Retinal pigment epithelial cell (primary cell): ENCODE measurements at places on chromosomes 4 and X.

DNA sequence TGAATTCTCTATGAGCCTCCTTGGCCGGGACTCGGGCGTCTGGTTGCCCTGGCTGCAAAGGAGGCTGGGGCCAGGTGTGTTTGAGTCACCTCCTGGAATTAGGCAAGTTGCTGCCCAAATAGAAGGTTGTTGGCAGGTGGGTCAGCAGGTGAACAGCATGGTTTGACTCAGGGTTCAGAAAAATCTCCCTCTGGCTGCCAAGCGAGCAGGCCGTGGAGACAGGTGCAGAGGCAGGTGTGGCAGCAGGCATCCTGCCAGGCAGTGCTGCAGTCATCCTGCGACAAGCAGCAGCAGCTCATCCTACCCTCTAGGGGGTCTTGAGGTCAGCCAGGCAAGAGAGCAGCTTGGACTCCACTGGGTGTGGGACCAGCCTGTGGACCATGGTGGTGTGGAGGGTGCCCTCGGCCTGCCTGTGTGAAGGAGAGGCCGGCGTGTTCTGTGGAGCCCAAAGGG is 8.2 kb downstream of the MSANTD1 start:
- DNase-seq = no peak

- DNase-seq = no peak
Observed at GRCh38 chrX:84467898-84468297, 34.4 kb downstream of the HDX start.

DNA sequence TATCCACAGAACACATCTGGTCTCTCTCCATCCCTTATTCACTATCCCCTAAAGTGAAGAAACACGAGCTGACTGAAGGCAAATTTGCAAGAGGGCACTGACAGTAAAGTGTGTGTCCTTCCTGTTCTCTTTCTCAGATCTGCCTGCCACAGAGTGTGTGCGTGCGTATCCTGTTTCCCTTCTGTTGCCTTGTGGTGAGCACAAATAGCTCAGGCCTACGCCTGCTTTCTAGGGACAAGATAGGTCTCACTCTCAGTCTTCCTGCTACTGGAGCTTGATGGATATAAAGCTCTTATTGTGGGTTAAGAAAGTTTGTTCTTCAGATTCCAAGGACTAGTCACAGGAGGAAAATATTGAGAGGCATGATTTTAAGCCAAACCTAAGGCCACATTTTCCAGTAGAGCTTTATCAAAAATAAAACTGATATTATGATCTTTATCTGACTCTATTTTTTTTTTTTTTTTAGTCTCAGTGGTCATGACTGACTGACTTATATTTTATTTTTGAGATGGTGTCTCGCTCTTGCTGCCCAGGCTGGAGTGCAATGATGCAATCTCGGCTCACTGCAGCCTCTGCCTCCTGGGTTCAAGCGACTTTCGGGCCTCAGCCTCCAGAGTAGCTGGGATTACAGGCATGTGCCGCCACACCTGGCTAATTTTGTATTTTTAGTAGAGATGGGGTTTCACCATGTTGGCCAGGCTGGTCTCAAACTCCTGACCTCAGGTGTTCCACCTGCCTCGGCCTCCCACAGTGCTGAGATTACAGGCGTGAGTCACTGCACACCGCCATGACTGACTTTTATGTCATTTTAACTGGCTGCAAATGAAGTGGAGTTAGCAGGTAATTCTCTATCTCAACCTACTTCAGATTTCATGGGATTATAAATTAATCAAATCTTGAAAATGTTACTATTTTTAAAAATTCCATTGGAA is 140.3 kb upstream of the SH3RF1 start:
- no peak for DNase-seq

- no peak for DNase-seq
Observed at GRCh38 chr4:96193061-96193460, 353.2 kb downstream of the PDHA2 start.

- DNase-seq = no peak
Observed at GRCh38 chr4:77148078-77148477, 8.9 kb upstream of the CCNG2 start.

GRCh38 chr4:145679520-145679919 is 426 bp upstream of the C4orf51 start:
- DNase-seq = peak; percentile 80
